Ureter (tissue), 1 donor: ENCODE measurements at places on chromosomes 3 and 15. TPM values are rescaled to one million over a fixed set of nuclear protein-coding genes. Genes with fewer than 3 reads are reported as not detected.

DNA sequence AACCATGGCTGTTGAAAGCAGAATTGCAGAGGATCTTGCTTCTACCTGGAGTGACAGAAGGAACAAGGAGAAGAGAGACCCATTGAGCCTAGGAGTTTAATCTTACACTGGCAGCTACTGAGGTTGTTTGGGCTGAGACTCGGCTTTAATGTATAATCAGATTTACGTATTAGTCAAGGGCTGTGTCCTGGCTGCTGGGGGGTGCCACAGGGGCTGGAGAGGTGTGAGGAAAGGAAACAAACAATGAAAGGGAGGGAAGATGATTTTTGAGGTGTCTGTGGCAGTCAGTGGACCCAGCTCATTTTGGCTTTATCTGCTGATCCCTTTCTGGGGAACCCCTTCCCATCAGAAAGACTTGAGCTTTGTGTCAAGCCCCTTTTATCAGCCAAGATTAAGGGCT lies 95.7 kb downstream of the PRICKLE2 start:
- no peak for DNase-seq

DNA sequence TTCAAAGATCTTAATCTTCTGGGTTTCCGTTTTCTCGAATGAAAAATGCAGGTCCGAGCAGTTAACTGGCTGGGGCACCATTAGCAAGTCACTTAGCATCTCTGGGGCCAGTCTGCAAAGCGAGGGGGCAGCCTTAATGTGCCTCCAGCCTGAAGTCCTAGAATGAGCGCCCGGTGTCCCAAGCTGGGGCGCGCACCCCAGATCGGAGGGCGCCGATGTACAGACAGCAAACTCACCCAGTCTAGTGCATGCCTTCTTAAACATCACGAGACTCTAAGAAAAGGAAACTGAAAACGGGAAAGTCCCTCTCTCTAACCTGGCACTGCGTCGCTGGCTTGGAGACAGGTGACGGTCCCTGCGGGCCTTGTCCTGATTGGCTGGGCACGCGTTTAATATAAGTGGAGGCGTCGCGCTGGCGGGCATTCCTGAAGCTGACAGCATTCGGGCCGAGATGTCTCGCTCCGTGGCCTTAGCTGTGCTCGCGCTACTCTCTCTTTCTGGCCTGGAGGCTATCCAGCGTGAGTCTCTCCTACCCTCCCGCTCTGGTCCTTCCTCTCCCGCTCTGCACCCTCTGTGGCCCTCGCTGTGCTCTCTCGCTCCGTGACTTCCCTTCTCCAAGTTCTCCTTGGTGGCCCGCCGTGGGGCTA lies at the start of the genes B2M and PATL2:
Gene B2M (plus strand): TSS at position 422 of the 647 bp plus-strand sequence. CDS start 30 bp downstream, at position 452.
Gene PATL2 (minus strand): TSS at position 228 of the 647 bp plus-strand sequence. CDS start 34,833 bp downstream, outside the sequence.
- peak; percentile 98 for DNase-seq

GRCh38 chr3:41331041-41331440 lies 131.7 kb downstream of the CTNNB1 start:
- no peak for DNase-seq

DNA sequence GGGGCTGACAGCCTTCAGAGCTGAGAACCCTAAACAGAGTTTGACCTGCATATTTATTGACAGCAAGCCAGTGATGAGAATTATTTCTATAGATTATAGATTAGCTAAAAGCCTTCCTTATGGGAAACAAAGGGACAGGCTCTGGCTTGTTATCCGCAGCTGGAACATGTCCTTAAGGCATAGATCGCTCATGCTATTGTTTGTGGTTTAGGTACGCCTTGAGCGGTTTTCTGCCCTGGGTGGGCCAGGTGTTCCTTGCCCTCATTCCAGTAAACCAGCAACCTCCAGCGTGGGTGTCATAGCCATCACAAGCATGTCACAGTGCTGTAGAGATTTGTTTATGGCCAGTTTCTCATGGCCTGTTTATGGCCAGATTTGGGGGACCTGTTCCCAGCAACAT lies 10.2 kb upstream of the FAH start:
- DNase-seq = no peak

DNA sequence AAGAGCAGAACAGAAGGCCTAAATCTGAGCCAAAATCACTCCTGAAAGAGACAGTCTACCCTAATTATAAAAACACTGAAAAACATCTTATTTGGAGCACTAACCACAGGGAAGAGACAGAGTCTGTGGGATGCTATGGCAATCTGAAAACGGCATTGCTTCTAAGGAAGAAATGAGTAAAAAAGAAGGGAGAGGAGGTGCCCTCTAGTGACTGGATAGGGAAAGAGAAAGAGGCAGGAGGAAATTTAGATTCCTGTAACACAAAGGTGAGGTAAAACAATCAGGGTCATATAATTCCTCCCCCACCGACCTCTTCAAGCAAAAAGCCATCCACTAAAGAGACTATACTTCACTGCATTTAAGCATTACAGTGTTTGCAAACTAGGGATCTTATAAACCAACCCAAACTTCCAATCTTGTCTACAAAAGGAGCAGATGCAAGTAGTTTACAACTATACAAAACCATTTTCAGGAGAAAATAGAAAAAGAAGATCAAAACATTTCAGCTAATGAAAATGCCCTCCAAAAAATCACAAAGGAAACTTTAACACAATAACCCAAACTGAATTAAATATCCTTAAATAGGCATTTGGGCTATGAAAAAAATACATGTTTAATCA lies 32.6 kb downstream of the HACD2 start:
- no peak for DNase-seq

- DNase-seq = no peak
Observed at GRCh38 chr3:8204853-8205650, 296.6 kb upstream of the LMCD1 start.

DNA sequence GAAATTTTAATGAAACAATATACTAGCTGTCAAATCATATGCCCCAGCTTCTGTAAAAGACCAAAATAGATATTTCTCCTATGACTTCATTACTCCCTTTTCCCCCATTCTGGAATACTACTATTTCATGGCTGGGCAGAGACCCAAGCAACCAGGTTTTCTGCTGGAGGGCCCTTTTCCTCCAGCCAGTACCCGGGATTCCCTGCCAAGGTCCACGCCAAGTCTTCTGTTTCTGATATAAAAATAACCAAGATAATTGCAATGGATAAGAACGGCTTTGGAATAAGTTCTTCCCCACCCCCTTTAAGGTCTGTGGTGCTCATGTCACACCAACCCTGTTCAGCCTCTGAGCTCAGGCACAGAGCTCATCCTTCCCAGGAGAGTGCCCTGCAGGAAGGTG lies 17.2 kb upstream of the NMNAT3 start:
- DNase-seq = no peak

DNA sequence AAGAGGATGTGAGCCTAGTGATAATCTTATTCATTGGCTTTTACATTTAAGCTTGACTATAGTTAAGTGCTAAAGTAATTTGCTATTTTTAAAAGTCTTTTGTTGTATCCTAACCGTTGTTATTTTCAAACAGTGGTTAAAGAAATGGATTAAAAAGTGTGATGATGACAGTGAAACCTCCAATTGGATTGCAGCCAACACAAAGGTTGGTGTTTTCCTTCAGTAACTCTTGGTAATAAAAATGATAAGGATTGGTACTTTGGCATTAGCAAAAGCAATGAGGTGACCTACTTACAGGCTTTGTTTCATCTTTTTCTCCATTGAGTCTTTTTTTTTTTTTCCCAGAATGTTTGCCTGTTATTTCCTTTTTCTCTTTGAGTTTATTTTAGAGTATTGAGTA lies 87.5 kb upstream of the GOLGA6B start:
- DNase-seq = no peak

The FXR1 gene
- 120 TPM for total RNA-seq

The SERPINI2 gene
- total RNA-seq = 0.55 TPM

The LEKR1 gene
- 3.5 TPM for total RNA-seq
